AG09319 (cell line): ENCODE measurements at places on chromosomes 7 and 10.

GRCh38 chr7:150715293-150715692, 1.1 kb upstream of the GIMAP1 start:
- DNase-seq = no peak

- DNase-seq = no peak
Measured at GRCh38 chr7:97847791-97848190, 24.4 kb downstream of the ASNS start.

DNA sequence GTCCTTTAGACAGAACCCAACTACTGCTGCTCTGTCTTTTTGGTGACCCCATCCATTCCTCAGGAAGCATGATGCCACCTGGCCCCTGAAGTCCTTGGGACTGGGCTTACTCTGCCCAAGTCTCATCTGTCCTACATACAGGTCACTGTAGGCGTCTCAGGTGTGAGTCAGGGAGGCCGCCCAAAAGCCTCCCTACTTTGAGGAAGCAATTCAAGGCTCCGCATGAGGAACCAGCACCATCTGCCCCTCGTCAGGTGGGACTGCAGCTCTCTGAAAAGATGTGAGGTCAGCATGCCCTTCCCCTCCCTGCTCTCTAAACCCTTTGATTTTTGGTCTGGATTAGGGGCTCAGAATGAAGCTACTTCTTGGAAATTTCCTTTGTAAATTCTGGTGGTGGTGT, 354.8 kb downstream of the CXCL12 start:
- DNase-seq = no peak

DNA sequence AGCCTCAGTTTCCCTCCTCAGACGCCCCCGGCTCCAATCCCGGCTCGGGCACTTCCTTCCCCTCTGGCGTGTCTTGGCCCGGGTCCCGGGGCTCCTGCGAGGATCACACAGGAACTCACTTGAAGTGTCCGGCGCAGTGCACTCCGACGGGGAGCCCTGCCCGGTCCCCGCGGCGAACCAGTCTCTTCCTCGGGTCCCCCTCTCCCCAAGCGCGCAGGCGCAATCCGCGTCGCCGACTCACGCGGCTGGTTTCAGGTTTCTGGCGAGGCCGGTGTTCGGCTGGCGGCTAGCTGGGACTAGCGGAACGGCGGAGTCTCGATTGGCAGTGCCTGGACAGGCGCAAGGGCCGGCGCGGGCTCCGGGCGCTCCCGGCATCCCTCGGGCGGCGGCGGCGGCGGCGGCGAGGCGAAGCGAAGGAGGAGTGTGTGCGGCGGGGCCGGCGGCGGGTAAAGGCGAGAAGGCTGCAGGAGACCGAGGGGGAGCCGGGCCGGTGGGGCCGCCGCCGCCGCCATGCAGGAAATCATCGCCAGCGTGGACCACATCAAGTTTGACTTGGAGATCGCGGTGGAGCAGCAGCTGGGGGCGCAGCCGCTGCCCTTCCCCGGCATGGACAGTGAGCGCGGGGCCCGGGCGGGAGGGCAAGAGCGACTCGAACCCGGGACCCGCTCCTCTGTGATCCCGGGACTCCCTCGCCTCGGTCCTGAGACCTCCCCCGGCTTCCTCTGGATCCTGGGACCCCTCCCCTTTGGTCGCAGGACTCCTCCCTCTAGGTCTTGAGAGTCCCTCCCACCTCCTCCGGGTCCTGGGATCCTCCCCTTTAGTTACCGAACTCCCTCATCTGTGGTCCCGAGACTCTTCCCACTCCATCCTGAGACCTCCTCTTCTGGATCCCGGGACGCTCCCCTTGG, at the start of the genes CPSF4 and PTCD1:
TSS of gene CPSF4 (plus strand) at position 371 of the 908 bp plus-strand sequence. CDS start at position 511, 140 bp downstream.
TSS of gene PTCD1 (minus strand) at position 226 of the 908 bp plus-strand sequence. CDS start 3,556 bp downstream, outside the sequence.
- DNase-seq = peak; percentile 86

DNA sequence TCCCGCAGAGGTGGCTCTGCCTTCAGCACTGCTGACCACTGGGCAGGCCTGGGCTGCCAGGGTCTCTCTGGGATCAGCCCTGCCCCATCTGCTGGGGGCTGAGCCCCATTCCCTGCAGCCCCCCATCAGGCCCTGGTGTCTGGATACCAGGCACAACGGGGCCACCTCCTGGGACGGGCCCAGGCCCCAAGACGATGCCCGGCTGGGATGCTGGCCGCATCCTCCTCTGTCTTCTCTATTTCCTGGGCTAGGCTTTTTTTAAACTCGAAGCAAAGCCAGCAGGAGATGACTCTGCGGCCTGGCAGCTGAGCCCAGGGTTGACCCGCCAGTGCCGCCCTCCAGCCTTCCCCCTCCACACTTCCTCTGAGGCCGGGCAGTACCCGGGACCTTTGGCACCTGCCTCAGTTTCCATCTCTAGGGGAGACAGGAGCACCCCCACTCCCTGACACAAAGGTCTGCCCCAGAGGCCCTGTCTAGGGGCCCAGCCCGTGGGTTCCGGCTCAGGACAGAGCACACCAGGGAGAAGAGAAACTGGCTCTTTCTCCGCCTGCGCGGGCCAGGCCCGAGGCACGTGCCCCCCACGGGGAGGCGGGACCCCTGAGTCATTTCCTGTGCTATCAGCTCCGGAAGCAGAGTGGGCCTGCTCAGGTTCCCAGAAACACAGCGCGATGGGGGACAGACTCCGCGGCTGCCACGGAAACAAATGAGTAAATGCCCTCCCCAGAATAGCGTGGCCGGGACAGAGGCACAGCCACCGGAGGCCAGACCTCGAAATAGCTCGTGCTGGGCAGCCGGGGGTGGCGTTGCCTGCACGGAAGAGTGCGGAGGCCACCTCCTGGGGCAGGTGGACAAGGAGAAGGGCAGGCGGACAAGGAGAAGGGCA, 84.6 kb upstream of the PDGFA start:
- no peak for DNase-seq

DNA sequence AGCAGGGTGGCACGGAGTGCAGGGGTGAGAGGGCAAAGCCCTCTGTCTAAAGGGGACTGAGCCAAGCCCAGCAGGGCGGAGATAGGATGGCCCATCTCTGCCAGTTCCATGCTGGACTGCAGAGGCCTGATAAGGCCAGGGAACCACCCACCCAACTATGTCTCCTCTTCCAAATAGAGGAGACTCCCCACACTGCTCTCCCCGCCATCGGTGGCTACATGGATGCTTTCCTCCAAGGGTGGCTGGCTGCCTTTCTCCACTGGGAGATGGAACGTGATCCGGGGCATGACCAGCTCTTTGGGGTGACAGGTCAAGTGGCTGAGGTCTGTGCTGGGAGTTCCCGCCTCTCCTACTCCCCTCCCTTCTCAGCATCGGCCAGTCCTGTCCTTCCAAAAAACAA, 58.1 kb upstream of the MXI1 start:
- DNase-seq = no peak

- DNase-seq = no peak
Measured at GRCh38 chr7:120984406-120984805, 4.1 kb upstream of the CPED1 start.

DNA sequence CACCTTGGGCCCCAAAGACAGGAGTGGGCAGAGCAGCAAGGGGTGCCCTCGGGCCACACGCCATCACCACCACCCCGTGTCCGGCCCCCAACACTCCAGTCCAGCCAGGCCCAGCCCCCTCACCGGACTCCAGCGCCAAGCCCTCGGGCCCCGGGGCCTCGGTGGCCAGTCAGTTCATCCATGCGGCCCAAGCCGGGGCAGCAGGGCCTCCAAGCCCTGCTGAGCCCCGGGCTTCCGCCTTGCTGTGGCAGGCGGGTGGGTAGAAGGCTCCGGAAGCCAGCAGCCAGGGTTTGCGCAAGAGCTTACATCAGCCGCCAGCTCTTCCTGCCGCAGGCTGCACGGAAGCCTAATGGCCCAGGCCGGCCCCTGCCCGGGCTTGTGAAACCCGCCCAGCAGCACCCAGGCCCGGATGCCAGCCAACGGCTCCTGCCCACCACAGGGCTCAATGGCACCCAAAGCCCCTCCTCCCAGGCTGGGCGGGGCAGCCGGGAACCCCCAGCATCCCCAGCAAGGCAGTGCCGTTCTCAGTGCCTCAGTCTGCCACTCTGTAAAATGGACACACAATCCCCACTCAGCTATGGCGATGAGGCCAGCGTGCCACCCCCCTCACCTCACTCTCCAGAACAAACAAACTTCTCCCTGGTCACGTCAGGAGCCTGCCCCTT, 26.5 kb downstream of the TNRC18 start:
- DNase-seq = peak; percentile 93

GRCh38 chr10:44320756-44321155, 64.1 kb downstream of the CXCL12 start:
- no peak for DNase-seq

- peak; percentile 11 for DNase-seq
Measured at GRCh38 chr7:144011458-144012230, 11.5 kb downstream of the OR6B1 start.

- no peak for DNase-seq
Measured at GRCh38 chr10:133327651-133328357, 8.9 kb downstream of the CALY start.

- no peak for DNase-seq
Measured at GRCh38 chr7:51366930-51367613, 50.5 kb upstream of the COBL start.

- no peak for DNase-seq
Measured at GRCh38 chr10:87844837-87845623, 18.3 kb downstream of the KLLN start.

DNA sequence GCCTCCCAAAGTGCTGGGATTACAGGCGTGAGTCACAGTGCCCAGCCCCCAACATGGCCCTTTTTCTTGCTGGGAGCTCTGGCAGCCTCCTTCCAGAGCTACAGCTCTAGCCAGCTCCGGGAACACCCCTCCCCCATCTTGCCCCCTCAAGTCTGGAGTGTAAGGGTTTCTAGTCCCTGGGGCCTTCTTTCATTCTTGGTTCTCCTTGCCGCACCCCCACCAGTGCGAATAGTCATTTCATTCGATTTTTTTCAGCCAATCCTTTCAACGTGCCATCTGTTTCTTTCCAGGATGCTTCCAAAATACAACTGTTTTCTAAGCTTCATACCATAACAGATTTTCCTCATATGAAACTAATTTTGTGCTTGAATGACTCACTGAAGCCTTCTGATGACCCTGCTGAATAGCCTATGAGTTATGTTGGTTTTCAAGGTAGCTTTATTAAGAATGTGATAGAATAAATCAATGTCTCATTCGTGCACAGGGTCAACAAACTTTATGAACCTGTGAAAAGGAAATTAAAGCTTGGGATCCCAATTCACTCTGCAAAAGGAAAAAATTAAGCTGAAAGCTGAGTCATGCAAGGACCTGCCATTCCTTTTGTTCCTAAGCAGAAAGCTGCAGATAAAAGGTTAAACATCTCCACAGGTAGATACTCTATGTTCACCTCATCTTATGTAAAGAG, 38.6 kb downstream of the CDC14C start:
- peak; percentile 48 for DNase-seq

- no peak for DNase-seq
Measured at GRCh38 chr10:89091496-89091895, 100.9 kb downstream of the FAS start.

GRCh38 chr10:124735491-124736286, 8.5 kb downstream of the FAM53B start:
- no peak for DNase-seq

GRCh38 chr7:32102432-32102873, 32.2 kb upstream of the PDE1C start:
- no peak for DNase-seq

GRCh38 chr10:30832001-30832748, 199.5 kb downstream of the ZNF438 start:
- DNase-seq = no peak

DNA sequence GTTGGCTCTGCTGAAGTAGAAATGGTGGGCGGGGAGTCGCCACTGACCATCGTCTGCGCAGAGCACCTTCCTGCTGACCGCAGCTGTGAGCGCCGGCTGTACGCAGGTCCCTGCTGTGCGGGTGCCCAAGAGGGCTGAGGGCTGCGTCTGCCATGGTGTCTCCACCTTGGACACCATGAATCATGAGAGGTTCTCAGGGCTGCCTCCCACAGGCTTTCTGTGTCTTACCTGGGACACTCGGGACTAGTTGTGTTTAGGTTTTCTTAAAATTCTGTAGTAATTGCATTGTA, 44.9 kb upstream of the PRKAR1B start:
- no peak for DNase-seq

- DNase-seq = peak; percentile 30
Measured at GRCh38 chr7:100053215-100053614, 3.6 kb downstream of the ZSCAN21 start.

DNA sequence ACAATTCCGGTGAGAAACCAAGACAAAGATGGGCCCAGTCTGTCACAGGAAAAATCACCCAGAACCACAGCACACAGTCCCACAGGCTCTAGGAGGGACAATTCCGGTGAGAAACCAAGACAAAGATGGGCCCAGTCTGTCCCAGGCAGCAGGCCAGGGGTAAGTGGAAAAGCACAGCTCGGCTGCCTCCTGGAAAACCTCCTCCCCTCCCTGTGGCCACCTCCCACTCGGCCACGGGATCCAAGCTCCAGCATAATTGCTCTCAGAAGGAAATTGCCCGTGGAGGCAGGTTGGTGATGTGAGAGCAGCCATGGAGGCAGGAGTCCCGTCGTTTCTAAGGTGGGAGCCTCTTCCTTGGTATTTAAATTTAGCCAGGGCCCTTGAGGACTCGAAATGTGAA, 95.7 kb downstream of the PLXNA4 start:
- no peak for DNase-seq

GRCh38 chr10:10132009-10132408, 885.7 kb upstream of the CELF2 start:
- DNase-seq = no peak

GRCh38 chr10:19862811-19863515, 46.7 kb downstream of the PLXDC2 start:
- no peak for DNase-seq

DNA sequence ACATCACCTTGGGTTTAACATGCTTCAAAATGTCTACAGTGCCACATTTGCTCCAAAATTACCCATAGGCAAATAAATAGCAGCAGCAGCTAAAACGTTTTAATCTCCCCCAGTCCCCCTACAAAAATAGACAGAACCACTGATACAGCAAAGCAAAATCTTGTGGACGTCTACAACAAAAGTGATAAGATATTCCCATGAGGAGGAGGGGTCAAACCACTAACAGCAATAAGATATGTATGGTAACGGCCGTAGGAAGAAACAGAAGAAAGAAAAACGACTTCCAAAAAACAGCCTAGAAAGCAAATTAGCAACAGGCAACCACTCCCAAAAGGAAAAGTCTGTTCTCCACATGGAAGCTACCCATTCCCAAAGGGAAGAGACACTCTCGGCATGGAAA, 34.5 kb upstream of the ST8SIA6 start:
- no peak for DNase-seq

DNA sequence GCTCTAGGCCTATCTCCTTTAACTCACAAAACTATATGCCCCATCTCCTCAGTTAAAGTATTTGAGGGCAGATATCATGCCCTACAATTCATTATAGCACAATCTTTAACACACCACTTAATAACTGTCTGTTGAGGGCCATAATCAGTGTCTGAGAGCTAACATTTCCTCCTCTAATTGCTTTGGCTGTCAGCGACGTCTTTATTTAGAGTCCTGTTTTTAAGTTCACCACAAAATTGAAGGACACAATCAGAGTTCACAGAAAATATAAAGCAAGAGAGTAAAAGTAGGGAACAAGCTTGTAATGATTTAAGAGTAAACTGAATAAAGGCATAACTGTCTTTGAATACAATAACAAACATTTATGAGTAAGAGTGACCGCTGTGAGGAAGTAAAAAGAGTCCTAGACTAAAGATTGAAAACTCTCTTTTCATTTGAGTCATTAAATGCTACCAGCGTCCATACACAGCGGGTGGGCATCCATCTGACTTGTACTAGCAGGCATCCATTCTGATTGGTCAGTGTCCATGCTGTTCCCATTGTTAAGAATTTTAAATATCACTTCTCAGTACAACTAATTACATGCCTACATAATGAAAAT, 38.4 kb upstream of the ABCB4 start:
- no peak for DNase-seq

- DNase-seq = no peak
Measured at GRCh38 chr7:99409192-99409572, 413 bp downstream of the BUD31 start.

- DNase-seq = no peak
Measured at GRCh38 chr7:108455551-108455997, 662 bp downstream of the NRCAM start.

GRCh38 chr10:27526242-27526641, 22.1 kb downstream of the RAB18 start:
- DNase-seq = no peak
